Smooth muscle cell of bladder (primary cell): ENCODE measurements at places on chromosomes 5 and 9. TPM values are rescaled to one million over a fixed set of nuclear protein-coding genes. Genes with fewer than 3 reads are reported as not detected.

The ERP44 gene
- 9.0 and 11.1 TPM in 2 replicates for total RNA-seq

The OBP2B gene
- total RNA-seq, result not detected in 2 replicates

The OR1J2 gene
- 0.14 TPM in 1 of 2 replicates, not detected in the other for total RNA-seq

The GNA14 gene
- total RNA-seq, result 0.57 and 1.4 TPM in 2 replicates

The MSMP gene
- total RNA-seq, result not detected in 2 replicates

The PTGES gene
- total RNA-seq, result 92.9 and 108 TPM in 2 replicates

The ZNF354C gene
- 6.7 and 7.7 TPM in 2 replicates for total RNA-seq

The AIF1L gene
- total RNA-seq, result under 0.01 TPM in 2 replicates

The MAST4 gene
- 3.3 and 4.9 TPM in 2 replicates for total RNA-seq

The ARSK gene
- 8.4 and 13.0 TPM in 2 replicates for total RNA-seq

The BNC2 gene
- total RNA-seq, result 27.5 and 27.6 TPM in 2 replicates

The UAP1L1 gene
- total RNA-seq, result 7.7 and 14.3 TPM in 2 replicates

The SRD5A1 gene
- 11.2 and 12.2 TPM in 2 replicates for total RNA-seq

The NAIF1 gene
- total RNA-seq, result 10.8 and 13.0 TPM in 2 replicates

The STOML2 gene
- 175 and 201 TPM in 2 replicates for total RNA-seq

The DIRAS2 gene
- 6.7 and 10.1 TPM in 2 replicates for total RNA-seq

The CLTB gene
- 99.0 and 107 TPM in 2 replicates for total RNA-seq

The CARTPT gene
- total RNA-seq, result not detected in 2 replicates

The LRRC70 gene
- total RNA-seq, result 0.55 and 0.57 TPM in 2 replicates

The BTNL3 gene
- not detected in 2 replicates for total RNA-seq

The CER1 gene
- not detected in 2 replicates for total RNA-seq

The CD14 gene
- total RNA-seq, result 2.9 and 8.8 TPM in 2 replicates

The PRRX2 gene
- total RNA-seq, result 18.5 and 23.2 TPM in 2 replicates

The ARHGEF28 gene
- 10.4 and 15.9 TPM in 2 replicates for total RNA-seq
